NCI-H460 (cell line): ENCODE measurements at places on chromosomes 2 and 18.

GRCh38 chr2:138381373-138381772 is 120.2 kb upstream of the SPOPL start:
- DNase-seq = no peak

- no peak for DNase-seq
Measured at GRCh38 chr18:34493566-34494358, 216.3 kb upstream of the DTNA start.

DNA sequence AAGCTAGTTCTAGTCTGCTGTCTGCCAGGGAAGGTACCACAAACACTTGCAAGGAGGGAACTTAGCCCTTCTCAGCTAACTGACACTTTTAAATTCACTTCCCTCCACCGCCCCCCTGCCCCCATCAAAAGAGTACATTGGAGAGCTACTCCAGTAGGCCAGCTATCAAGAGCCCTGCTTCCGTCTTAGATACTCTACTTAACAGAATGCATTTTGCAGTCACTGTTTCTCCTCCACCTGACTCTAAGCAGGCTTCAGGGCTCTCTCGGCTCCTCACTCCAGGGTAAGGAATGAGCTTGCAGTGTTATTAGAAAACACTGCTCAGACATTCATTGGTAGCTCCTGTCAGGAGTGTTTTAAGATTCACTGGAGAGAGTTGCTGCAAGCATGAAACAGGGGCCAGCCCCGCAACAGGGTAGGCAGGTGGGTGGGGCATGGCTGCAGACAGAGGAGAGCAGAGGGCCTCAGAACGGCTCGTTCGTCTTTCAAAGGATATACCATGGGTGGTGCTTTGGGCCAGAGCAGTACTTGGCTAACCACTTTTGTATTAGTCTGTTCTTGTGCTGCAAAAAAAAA is 35.3 kb upstream of the PDCL3 start:
- no peak for DNase-seq

- no peak for DNase-seq
Measured at GRCh38 chr18:69158944-69159343, 241.7 kb upstream of the DOK6 start.
